DMS 273 treated with DMSO at 0.1 percent for 48 hours (cell line): ENCODE measurements at places on chromosomes 4 and X.

- DNase-seq = no peak
Measured at GRCh38 chr4:98510757-98511517, 147.5 kb downstream of the TSPAN5 start.

- no peak for DNase-seq
Measured at GRCh38 chr4:30385650-30386049, 334.5 kb upstream of the PCDH7 start.

GRCh38 chrX:107666931-107667330 lies 38.6 kb downstream of the PRPS1 start:
- DNase-seq = no peak

GRCh38 chr4:17250591-17250990 lies 261.3 kb downstream of the QDPR start:
- no peak for DNase-seq

DNA sequence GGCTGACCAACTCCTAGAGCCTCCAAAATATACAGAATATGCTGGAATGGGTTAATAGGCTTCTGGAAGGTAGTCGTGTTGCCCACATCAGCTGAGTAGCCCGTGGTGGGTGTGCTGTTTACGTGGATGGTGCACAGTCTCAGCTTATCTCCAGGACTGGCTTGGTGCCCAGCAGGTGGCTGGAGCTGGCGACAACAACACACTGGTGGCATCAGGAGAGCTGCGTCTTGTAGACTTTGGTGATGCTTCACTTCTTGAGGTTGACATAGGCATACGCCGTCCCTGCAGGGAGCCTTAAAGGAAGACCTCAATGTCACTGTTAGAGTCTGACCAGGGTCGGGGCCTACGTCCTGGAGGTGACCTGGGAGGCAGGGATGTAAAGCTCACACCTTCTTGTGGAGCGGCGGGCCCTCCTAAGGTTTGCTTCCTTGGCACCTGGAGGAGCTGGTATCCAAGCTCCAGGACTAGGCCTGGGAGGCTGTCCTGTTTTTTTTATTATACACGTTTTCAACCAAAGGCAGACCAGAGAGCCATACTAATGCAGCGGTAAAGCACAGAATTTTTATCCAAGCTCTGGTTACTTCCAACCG lies 26.5 kb upstream of the RBMX start:
- DNase-seq = no peak

DNA sequence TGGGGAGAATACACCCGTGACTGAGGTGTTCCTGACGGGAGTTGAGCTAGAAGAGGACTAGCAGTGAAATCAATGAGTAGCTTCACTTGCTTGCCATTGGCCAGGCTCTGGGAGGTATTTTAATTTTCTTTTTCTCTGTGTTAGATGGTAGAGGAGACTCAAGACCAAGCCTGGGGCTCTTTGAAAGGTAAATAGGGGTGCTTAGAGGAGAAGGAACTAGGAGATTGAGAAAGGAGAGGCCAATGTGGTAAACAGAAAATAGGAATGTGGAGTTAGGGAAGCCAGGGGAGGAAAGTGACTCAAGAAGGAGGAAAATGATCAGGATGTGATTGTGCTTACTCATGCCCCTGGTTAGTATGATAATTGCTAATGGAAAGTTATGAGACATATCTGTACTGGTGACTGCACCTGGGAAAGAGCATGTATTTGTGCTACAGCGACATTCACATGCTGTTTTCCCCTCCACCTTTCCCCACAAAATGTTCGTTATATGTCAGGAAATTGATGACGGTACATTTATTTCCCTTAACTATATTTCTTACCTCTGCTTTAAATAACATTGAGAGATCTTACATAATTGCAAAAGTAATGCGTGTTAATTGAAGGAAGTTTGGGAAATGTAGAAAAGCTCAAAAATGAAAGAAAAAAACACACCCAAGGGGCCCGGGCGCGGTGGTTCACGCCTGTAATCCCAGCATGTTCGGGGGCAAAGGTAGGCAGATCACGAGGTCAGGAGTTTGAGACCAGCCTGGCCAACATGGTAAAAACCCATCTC lies 16.9 kb upstream of the LRBA start:
- DNase-seq = no peak

DNA sequence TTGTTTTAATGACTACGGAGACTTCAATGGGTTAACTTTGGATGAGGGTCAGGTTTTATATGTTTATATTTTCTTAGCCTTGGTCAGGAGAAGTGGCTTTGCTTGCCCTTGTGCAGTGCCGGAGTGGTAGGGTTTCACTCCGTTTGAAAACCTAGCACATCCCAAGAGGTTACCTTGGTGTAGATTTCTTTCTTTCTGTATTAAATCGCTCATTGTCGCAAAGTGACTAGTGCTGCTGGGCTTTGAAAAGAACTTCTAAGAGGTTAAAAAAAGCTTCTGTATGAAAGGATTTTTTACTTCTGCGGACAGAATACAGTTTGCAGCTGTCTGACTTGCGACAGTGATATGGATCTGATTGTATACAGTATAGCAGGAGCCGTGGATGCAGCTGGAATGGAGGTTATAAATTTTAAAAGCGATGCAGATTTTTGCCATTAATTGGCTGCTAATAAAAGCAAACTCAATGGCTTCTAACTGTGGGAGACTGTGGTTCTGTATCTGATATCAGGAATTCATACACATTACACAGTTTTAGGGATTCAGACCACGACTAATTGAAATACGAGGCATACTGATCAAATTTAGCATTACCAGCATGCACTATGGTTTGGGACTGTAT lies 340.9 kb upstream of the PITX2 start:
- no peak for DNase-seq

GRCh38 chrX:133542476-133542875 lies 127.2 kb upstream of the GPC4 start:
- peak; percentile 39 for DNase-seq

- DNase-seq = no peak
Measured at GRCh38 chrX:130415201-130415600, 13.4 kb downstream of the RBMX2 start.

GRCh38 chr4:113179996-113180395 lies 130.5 kb downstream of the ANK2 start:
- no peak for DNase-seq

DNA sequence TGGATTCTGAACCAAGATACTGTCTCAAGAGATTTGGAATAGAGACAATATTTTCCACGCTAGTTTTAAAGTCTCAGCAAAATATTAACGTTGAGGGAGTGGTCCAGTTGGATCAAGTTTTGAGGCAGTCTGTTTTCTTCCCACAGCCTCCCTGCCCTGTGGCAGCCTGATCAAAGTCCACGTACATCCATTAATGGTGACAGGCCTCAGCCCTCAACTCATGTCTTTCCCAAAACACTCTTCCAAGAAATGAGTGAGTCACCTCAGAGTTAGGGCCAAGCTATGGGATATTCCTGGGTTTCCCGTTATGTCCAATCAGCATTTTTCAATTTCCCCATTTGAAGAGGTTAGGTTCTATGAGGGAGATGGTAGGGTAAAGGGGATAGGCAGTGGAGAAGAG lies 28.5 kb downstream of the EGFL6 start:
- DNase-seq = no peak

DNA sequence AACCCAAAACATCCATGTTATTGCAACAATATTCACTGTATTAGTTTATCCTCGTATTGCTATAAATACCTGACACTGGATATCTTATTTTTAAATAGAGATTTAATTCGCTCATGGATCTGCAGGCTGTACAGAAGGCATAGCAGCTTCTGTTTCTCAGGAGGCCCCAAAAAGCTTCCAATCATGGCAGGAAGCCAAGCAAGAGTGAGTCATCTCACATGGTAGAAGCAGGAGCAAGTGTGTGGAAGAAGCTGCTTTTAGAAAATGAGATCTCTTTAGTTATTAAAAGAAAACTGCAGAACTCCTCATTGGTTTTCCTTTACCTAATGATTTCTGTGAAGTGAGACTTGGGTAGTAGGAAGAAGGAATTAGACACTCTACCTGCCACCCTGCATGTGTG lies 16.4 kb downstream of the ZNF732 start:
- no peak for DNase-seq

DNA sequence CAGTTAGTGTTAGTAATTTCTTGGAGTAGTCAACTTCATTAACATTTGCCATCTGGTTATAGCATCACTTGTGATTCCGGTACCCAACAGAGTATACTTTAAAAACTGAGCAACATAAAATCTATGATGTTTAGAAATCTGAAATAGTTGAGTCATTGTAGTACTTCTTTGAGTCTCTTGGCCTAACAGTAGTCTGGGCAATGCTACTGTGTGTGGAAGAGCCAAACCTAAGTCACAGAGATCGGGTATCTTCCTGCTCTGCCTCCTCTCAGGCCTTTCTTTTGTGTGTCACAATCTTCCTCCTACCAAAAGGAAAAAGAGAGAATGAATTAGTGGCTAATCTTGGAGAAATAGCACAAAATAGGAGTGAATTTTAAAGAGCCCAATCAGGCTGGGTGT lies 25.5 kb downstream of the DCUN1D4 start:
- DNase-seq = no peak

GRCh38 chr4:89995006-89995405 lies 100.4 kb downstream of the MMRN1 start:
- no peak for DNase-seq

DNA sequence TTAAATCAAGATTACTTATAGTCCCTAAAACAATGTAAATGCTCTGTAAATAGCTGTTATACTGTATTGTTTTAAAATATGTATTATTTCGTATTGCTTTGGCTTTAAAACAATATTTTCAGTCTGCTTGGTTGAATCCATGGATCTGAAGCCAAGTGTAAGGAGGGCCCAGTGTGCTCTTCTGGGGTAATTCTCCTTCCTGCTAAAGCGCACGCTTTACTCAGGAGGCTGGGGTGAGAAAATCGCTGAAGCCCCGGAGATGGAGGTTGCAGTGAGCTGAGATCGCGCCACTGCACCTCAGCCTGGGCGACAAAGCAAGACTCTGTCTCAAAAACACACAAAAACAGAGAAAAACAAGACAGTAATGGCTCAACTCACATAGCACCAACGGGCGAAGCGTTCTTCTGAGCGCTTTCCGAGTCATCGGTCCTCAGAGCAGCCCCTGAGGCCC lies 391 bp upstream of the IDUA start:
- DNase-seq = no peak

- DNase-seq = peak; percentile 3
Measured at GRCh38 chrX:147376601-147377422, 534.9 kb upstream of the FMR1 start.

DNA sequence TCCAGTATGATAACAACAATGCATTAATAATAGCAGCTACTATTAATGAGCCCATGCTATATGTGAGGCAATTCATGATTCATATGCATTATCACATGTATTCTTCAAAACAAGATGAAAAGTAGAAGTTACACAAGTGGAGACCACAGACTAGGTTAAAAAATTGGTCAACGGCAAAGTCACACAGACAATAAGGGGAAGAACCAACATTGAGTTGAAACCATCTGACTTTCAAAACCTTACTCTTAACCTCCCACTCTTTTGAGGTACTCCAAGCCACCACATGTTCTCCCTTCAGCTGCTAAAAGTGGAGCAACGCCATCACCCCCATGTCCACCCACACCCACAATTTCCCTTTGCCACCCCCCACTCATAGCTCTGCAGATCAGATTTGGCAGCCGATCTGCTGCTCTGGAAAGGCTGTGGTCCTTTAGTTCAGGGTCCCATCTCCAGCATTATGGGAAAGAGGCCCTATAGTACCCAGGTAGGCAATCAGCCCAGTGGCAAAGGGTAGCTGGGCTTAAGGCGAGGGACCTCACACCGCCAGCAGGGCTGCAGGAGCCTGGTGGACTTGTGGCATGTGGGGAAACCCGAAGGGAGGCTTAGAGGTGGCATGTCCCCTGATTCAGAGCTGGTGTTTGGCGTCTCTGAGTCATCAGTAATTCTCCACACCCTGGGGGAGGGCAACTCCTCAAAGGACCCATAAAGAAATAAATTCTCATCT lies 33.5 kb upstream of the CYBB start:
- DNase-seq = no peak

GRCh38 chr4:42608551-42608950 lies 48.4 kb downstream of the ATP8A1 start:
- DNase-seq = no peak

DNA sequence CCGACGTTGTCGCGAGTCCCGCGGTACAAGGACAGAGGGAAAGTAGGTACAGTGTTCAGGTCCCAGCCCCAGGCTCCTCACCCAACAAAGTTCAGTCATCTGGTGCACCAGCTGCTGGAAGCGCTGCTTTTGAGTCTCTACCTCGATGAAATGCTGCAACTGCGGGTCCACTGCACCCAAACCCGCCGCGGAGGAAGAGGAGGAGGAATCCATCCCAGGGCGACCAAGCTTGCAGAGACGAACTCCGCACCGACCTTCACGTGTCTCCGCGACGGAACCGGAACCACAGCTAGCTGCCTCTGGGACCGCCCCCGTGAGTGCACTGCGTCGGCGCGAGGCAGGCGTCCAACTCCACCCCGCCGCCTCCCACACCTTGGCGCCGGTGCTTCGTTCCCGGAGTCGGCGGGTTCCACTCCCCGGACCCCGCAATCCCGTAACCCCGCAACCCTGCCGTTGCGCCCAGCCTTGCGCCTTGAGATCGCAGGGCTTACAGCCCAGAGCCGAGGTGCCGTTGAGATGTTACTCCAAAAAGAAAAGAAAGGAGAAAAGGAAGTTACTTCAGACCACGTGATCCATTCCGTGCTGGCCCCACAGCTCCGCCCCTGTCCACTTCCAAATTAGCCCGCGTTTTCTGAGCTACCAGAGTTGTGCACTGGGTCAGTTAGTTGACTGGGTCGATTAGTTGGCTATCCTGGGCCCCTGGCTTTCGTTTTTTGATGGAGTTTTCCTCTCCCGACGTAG lies at the start of gene TIMM8A:
Gene TIMM8A (minus strand): TSS at position 291 of the 741 bp plus-strand sequence. CDS start 78 bp downstream, at position 213.
- DNase-seq = peak; percentile 56

DNA sequence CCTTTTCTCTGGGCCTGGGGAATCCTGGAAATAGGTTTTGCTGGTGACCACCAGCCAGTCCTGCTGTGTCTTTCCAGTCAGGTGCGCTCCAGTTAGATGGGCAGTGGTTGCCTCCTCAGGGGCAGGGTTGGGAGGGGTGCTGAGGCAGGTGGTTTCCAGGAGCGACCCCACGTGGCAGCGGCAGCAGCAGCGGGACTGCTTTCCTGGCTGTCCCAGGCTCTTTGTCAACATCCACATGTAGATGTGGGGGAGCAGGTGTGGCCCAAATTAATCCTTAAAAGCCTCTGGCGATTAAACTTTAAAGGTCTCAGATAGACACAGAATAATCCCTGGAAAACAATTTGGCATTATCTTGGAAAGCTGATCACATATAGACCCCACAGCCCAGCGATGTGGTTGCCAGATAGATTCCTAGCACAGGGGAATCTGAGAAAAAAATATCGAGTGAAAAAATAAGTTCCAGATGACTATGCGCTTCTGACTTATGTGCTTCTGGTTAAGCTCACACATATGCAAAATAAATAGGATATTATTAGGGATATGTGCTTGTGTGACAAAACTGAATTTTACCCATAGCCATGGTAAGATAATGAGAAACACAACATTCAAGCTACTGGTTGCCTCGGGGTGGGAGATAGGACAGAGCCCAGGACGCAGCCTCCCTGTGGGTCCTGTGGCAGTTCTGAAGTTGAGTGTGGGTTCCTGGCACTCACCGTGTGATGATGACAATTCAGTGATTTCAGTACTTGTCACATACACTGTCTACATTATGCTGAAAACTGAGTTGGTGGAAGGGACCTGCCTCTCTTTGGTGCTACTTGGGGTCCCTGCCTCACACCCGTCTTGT lies 336.4 kb downstream of the ARHGAP10 start:
- DNase-seq = no peak
